ENCODE measurements at places on chromosomes 4 and X. TPM values are rescaled to one million over a fixed set of nuclear protein-coding genes. Genes with fewer than 3 reads are reported as not detected.
A peak's percentile ranks its signal among the peaks of the same experiment; 100 is the strongest.

CXCL10 gene
- total RNA-seq: 0.13 TPM

SPANXA2 gene
- total RNA-seq: not detected

S100P gene
- not detected for total RNA-seq

TKTL2 gene
- not detected for total RNA-seq

GRCh38 chrX:56802428-56802827, 73.4 kb downstream of the NBDY start:
- no peak for DNase-seq

DNA sequence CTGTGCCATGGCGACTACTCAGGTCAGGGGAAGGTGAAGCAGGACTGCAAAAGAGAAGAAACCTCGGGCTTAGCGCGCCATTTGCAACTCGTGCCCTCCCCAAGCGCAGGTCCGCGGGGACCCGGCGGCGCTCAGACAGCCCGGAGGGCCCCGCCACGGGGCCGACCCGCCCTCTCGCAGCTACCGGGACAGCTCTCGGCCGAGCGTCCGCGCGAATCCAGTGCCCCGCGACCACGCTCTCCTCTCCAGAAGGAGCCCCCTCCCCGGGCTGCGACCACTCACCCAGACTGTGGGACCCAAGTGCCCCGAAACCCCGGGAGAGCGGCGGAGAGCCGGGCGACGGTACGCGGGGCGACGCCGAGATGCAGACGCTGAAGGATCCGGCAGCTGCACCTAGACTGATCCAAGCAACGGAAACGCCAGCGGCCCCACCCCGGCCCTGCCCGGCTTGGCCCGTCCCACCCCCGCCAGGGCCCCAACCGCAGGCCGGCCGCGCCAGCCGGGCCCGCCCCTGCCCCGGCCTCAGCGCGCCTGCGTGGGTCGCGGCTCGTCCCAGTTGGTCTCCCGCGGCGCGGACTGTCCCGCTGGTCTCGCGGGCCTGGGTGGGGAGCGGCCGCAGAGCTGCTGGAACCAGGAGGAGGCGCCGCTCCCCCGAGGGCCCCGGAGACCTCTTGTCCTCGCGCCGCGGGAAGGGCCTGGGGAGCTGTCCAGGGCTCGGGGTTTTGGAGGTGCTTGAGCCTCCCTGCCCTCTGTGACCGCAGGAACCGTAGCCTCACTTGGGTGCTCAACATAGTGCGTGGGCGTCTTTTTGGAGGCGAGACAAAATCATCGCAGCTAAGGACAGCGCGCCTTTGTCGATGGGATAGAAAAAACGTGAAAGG, at the start of gene ANXA5:
Gene ANXA5 (minus strand): TSS at position 400 of the 881 bp plus-strand sequence. CDS start 391 bp downstream, at position 9.
- DNase-seq: peak; percentile 90

- DNase-seq: no peak
Observed at GRCh38 chr4:3059943-3060342, 14.4 kb downstream of the HTT-AS start.

DNA sequence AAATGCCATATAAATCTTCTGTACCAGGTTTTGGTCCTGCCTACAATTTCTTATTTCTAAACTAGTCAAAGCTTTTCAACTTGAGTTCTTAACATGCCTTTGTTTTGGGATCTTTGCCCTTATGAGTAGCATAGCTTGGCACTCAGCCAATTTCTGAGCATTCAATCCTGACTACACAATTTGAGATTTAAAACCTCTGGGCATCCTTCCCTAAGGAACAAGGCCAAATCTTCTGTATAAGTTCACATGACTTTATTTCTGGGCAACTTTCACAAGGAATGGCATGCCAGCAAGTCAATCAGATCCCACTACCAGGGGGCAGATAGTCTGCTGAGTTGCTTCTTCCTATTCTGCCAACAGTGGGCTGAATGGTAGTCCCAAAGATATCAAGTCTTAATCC, 254.2 kb downstream of the ADAMTS3 start:
- DNase-seq: no peak

DNA sequence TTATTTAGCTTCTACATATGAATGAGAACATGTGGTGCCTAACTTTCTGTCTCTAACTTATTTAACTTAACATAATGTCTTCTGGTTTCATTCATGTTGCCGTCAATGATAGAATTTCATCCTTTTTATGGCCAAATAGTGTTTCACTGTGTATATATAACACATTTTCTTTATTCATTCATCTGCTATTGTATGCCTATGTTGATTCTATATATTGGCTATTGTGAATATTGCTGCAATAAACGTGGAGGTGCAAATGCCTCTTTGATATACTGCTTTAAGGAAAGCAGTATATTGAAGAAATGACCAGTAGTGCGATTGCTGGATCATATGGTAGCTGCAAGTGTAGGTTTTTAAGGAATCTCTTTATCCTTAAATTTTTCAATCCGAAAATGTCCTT, 10.0 kb upstream of the CSN1S1 start:
- no peak for DNase-seq

DNA sequence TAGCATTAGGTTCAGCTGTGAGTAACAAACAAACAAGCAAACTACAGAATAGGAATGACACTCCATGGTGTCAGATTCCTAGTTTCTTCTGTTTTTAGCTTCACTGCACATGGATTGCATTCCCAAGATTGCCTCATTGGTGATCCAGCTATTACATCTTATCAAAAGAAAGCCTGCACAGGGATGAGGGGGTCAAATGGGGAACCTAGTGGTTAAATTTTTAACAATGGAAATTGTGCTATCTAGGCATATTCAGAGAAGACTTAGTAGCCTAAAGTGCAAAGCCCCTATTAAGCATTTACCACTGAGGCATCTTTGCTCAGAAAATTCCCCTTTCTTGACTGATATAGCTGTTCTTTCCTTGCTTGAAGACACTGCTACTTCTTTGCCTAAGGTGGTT, 3.9 kb upstream of the TTC29 start:
- DNase-seq: no peak

GRCh38 chr4:76607266-76607799, 172.3 kb downstream of the SHROOM3 start:
- no peak for DNase-seq

All from dermis microvascular lymphatic vessel endothelial cell (primary cell).